Left ventricle myocardium superior (tissue), 1 donor: ENCODE measurements at places on chromosomes 2 and 18. TPM values are rescaled to one million over a fixed set of nuclear protein-coding genes. Genes with fewer than 3 reads are reported as not detected.
A peak's percentile ranks its signal among the peaks of the same experiment; 100 is the strongest.

DNA sequence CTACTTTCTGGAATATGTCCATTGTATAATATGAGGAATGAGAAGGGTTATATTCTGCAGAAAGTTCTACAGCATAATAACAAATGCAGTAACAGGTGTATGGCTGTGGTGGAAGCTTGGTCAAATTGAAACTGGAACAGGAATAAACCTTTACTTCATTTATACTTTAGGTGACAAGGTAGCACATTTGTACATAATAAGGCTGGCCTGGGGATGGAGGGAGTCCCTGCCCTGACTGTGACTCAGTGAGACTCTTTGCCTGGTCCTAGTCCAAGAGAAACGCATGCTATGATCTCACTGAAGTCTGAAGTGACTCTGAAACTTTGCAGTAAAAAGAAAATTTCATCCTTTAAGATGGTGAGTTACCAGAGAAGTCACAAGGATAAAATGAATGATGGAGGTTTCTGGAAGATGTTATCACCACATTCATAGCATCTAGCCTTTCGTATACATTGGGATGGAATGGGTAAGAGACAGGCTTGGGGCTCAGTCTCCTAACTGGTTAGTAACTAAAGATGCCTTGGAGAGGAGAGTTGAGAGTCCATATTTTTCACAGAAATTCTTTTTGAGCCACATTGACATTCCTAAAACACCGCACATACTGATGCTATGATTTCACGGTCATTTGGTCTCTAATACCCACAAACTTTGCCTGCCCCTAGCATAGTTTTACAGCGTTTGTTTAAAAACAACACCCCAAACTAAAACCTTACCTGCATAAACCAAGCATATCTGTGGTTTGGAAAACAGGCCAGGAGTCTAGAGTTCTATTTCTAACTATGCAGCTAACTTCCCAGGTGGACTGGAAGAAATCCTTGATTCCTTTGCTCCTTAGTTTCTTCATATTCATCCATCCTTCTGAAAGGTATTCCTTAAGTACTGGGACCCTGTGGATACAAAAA lies 42.4 kb upstream of the NABP1 start:
- no peak for DNase-seq

DNA sequence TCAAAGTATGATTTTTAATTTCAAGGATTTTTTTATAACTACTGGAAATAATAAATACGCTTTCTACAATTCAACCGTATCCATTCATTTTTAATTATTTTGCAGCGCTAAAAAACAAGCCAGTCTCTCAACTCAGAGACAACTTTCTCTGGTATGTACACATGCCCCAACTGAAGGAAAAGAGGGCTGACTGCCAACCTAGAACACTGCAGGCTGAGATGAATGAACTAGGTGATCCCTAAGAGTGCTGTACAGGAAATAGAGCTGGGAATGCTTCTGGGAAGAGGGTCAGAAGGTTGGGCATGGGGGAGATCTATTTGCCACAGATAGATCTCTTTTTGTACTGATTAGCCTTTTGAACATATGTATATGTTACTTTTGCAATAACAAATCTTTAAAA lies 460.1 kb downstream of the NR4A2 start:
- DNase-seq, result no peak

- no peak for DNase-seq
Observed at GRCh38 chr18:31148600-31148999, 14.1 kb downstream of the DSC1 start.

Gene TBR1
- not detected for total RNA-seq

Gene HRH4
- 0.17 TPM for total RNA-seq

Gene GAD1
- total RNA-seq, result not detected

- peak; percentile 62 for DNase-seq
Observed at GRCh38 chr18:22168360-22168921, 948 bp upstream of the GATA6 start.

DNA sequence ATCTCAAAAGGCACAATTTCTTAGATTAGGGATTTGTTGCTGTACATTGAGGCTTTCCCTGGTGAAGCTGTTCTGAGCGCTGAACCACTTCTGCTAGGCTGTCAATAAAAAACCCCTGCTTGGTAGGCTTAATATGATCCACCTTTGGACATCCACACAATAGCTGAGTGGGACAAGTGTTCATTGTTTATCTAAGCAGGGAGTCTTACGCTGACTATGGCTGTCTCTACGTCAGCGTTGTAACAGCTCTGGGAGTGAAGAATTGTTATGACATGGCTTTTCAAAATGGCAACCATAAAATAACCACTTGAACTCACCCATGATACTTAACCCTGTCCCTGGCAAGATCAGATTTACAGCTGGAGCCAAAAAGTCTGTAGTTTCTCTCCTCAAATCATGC lies 111.5 kb upstream of the SULT1C3 start:
- no peak for DNase-seq

Gene EVX2
- not detected for total RNA-seq

DNA sequence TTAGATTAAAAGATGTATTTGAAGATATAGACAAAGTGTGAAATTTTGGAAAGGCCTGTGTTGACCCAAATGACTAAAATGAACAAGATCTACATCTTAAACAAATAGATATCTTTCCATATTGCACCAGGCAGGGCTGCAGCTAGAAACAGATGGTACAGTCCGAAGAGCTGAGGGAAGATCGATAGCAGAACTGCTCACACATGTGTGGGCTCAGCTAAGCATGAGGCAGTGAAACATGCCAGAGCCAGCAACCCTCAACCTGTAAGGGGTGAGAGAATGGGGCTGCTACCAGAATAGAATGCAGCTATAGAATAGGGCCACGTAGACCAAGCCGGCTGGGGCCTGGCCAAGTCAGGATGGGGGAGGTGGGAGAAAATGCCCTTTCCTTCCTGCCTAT lies 87.8 kb downstream of the SLC5A7 start:
- DNase-seq, result no peak

DNA sequence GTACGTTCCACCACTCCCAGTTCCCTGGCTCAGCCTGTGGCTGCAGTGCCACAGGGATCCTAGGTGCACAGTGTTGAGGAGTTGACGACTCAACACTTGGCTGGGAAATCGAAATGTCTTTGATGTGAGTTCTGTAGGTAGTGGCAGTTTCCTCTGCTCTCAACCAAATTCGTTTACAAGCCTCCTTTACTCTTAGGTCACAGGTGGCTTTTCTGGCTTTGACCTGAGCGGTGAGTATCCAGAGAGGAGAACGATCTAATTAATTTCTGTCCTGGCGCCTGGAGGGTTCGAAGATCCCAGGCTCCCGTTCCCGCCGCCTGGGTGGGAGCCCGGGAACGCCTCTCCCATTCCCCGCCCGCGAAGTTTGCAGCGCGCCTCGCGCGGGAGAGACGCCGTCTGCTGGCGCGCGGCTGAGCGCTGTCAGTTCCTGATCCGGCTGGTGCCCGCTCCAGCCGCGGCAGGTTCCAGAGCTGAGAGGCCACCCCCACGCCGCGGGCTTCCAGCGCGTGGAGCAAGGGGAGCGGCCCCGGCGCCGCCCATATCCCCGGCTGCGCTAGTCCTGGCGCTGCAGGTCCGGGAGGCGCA lies at the start of gene LAMA3:
Gene LAMA3 (plus strand): TSS at position 423 of the 585 bp plus-strand sequence. CDS start 231 bp downstream, outside the sequence.
- peak; percentile 86 for DNase-seq

DNA sequence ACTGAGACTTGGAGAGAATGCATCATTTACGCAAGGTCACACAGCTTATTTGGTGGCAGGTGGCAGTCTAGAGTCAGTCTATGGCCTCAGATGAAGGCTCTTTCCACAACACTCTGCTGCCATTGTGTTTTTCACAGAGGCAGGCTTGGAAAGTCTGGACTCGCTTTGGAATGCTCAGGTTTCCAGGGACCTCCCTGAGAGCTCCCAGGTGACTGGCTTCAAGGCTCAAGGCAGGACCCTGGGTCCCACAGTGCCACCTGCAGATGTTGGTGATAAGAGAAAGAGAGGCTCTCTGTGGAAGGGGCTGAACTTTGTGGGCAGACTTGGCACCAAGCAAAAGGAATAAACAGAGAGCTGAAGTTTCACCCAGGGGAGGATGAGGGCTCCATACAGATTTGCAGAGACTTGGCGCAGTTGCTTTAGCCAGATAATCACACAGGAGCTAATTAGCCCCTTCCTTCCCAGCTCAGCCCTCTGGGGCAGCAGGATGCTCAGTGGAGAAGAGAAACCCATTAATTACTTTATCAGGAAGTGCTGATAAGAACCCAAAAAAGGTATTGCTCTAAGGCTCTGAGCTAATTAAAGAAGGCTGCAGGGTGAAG lies 103.5 kb downstream of the LBH start:
- DNase-seq, result no peak

GRCh38 chr2:15625344-15626036 lies 33.8 kb downstream of the DDX1 start:
- no peak for DNase-seq

GRCh38 chr2:128511731-128512378 lies 193.2 kb upstream of the HS6ST1 start:
- DNase-seq, result no peak

GRCh38 chr2:70143314-70144150 lies 47.3 kb downstream of the C2orf42 start:
- DNase-seq, result peak; percentile 32

Gene ZNF397
- total RNA-seq, result 15.9 TPM
